Stimulated activated CD4-positive, alpha-beta T cell treated with anti-CD3 and anti-CD28 coated beads, Interleukin-4, amount 100 ng/mL, for 4 hours (primary cell): ENCODE measurements at places on chromosomes 11 and 22.

GRCh38 chr11:119117004-119117706, 4.2 kb upstream of the HINFP start:
- no peak for DNase-seq

DNA sequence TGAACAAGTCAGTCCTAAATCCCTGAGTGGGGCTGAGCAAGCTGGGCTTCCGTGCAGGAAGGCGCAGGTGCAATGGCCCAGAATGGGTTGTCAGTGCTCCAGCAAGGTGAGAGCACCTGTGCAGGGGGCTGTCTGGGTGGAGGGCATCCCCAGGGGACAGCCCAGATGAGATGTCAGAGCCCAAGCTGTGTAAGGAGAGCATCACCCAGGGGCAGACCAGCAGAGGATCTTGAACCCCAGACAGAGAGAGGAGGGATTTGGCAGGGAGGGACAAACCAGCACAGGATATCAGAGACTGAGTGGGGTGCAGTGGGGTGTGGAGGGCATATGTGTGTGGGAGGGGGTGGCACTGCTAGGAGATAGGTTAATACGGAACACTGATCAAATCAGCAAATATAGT, 114.9 kb upstream of the TMEM45B start:
- DNase-seq: no peak

- no peak for DNase-seq
Measured at GRCh38 chr11:128532016-128532571, 55.3 kb downstream of the ETS1 start.

GRCh38 chr11:70476669-70477068, 78.3 kb downstream of the CTTN start:
- DNase-seq: no peak

GRCh38 chr11:86798988-86799387, 1.4 kb upstream of the PRSS23 start:
- DNase-seq: no peak

DNA sequence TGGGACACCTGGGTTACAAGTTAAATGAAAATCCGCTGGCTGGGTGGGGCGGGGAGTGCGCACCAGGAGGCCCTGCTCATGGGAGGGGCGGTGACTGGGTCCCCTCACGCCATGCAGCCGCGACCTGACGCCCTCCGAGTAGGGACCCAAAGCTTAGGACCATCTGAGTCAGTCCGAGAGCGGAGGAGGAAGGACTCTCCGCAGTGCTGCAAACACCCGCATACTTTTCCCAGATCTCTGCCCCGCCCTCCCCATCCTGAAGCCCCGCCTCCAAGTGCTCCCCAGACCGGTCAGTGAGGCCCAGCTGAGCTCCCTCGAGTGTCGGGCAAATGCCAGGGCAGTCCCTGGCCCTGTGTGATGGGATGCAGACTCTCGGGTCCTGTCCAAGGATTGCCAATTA, 6.6 kb upstream of the FLI1 start:
- no peak for DNase-seq

DNA sequence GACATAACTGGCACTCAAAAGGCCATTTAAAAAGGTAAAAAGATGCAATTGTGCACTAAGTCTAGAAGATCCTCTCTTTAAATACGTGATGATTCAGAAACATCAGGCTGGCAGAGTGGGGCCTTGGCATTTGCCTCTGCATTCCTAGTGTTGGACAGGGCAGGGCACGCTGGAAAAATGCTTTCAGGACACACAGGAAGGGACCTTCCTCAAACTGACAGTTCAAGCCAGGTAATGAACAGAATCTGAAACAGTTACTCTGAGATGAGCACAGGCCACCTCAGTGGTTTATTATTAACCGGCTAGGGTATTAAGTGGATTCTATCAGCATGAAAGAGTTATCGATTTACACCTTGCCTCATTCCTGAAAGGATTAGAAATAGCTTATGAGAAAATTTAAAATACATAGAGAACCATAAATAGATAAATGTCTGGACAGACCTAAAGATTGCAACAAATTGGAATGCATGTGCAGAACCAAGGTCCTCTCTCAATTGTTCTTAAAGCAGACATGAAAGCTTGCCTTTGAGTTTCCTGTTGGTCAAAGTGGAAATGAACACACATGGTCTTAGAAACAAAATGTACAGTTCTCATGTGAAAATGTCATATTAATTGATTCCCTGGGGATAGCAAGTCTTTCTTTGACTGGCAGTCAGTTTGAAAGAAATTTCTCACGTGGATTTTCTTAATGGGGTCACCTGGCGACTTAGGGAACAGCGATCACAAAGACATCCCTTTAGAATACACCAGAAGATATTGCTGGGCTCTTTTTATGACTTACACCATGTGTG, 21.5 kb upstream of the CSNK2A3 start:
- DNase-seq: no peak

DNA sequence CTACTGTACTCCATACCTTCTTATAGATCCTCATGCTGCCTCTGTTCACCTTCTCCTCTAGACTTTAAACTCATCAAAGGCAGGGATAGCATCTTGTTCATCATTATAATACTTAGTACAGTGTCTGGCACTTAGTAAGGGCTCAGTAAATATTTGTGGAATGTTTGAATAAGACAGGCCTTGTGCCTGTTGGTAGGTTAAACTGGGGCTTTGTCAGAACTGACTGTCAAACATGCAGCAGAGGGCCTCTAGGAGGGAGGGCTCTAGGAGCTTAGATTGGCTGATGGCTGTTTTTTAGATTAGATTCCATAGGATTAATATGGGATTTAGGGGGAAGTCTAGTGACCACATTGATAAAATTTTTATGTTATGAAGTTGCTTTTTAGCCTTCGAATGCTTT, 70.8 kb downstream of the RNF169 start:
- DNase-seq: no peak

- no peak for DNase-seq
Measured at GRCh38 chr11:34840736-34841386, 75.3 kb downstream of the APIP start.

GRCh38 chr22:47322854-47323253, 560.4 kb downstream of the TBC1D22A start:
- no peak for DNase-seq

GRCh38 chr11:6681949-6682348, 1.2 kb downstream of the MRPL17 start:
- no peak for DNase-seq

DNA sequence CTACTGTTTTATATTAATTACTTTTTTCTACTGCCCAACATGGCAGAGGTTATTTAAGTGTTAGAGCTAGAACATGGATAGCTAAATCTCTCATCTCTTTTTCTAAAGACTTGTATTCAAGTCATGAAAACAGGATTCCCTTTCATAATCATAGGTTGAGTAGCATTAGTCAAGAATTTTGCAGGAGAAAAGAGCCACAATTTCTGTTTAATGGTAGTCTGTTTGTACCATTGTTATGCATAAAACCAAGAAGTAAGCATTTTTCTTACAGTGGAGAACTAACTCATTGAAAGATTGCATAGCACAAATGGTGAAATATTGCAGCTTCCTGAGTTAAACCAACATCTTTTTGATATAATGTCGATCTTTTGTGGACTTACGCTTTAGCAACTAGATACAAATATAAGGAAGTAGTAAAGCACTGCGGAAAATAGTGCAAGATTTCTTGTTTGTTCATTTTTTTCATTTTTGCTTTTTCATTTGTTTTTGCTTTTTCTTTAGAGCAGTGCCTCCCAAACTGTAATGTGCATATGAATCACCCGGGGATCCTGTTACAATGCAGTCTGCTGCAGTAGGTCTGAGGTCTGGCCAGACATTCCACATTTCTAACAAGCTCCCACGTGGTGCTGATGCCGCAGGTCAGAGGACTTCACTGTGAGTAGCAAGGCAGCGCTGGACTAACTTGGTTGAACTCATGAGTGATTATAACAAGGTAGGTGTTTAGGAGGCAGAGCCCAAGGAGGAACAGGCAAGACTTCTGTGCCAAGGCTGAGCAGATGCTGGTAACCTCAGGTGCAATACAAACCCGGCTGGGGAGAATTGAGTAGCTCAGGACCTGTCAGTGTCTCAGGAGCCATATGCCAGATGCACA, 4.6 kb downstream of the ETS1 start:
- no peak for DNase-seq

GRCh38 chr11:121068787-121069186, 32.3 kb upstream of the TECTA start:
- DNase-seq: no peak
